T-helper 1 cell (primary cell): ENCODE measurements at places on chromosomes 3 and 15.

DNA sequence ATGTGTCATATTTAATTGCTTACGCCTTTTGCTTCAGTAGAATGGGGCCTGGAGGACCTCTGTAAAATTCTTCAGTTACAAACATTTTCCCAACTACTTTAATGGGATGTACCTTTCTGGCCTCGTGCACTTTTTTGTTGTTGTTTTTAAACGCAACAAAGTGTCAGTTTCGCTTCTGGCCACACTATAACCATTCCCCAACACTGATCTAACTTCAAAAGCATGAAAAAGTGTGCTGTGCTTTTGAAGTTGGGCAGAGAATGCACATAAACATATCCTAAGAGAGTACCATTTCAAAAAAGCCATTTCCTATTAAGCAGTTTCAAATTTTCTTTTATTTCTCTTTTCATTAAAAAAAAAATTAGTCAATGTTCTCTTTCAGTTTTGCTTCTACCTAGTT is 435.8 kb downstream of the CNTN6 start:
- DNase-seq = no peak

GRCh38 chr15:35487417-35487816 is 58.5 kb downstream of the DPH6 start:
- DNase-seq = no peak

- no peak for DNase-seq
Observed at GRCh38 chr3:134647902-134648760, 2.7 kb downstream of the KY start.

DNA sequence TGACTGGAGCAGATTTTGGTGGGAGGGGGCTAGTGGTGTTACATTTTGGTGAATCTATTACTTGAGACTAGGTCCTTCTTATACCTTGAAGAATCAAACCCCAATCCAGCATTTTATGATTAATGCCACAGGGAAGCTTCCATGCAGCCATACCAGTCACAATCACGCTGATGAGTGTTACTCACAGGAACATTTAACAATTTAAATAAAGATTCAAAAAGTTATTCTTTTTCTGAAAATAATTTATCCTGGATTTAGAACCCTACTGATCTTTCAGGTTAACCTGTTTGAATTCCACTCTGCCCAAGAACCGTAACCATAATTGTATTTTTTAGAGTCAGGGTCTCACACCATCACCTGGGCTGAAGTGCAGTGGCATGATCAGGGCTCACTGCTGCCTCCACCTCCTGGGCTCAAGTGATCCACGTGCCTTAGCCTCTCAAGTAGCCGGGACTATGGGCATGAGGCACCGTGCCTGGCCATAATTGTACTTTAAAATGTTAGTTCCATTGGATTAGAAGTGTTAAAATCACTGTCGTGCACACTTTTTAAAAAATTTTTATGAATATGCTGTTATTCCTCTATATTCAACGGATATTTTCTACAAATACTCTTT is 929 bp upstream of the MTMR10 start:
- no peak for DNase-seq

DNA sequence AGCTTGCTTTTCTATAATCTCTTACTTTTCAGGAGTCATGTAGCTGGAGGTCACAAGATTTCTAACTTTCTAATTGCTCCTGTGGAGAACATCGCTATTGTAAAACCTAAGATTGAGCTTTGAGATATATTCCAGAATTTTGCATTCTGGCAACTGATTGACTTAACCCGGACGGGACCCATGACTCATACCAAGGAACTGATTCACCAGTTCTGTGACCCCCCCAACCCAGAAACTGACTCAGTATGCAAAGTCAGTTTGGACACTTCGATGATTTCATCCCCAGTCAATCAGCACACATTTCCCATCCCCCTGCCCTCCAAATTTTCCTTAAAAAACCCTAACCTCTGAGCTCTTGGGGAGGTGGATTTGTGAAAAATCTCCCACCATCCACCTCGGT is 396.5 kb upstream of the GBE1 start:
- no peak for DNase-seq

DNA sequence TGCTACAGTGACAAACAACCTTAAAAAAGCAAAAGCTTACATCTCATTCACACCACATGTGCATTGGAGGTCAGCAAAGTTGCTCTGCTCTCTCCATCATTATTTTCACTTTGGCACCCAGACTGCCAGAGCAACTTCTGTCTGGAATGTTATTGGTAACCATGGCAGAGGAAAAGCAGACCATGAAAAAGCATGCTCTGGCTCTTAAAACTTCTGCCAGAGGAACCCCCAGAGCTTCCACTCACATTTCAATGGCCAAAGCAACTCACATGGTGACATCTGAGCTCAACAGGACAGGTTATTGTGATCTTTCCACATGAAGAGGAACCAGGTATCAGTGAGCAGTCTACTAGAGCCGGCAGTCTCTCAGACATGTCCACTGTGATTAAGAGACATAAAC is 21.9 kb upstream of the FRMD5 start:
- no peak for DNase-seq

DNA sequence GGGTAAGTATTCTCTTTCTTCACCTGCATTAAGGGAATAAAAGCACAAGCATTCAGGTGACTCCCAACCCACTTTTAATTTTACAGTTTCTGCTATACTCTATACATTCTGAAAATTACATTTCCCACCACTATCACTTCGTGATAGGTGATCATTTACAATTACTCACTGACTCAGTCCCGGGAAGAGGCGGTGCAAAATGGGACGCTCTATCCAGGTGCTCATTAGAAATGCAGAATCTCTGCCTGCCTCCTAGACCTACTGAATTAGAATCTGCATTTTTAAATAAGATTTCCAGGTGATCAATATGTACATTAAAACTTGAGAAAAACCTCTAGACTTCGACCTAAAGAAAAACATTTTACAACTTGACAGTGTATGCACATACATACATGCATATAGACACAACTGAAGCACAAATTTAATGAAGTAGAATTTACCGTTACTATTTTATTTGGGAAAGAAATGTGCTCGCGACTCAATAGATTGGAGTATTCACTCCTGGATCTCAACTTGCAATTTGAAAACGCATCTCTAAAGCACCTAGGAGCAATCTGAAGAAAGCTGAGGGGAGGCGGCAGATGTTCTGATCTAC is 598 bp upstream of the TGFBR2 start:
- no peak for DNase-seq

GRCh38 chr15:60797444-60798040 is 318.6 kb upstream of the ICE2 start:
- no peak for DNase-seq

- no peak for DNase-seq
Observed at GRCh38 chr15:63292241-63292640, 14.8 kb downstream of the APH1B start.

GRCh38 chr3:11600501-11601282 is 43.0 kb downstream of the VGLL4 start:
- DNase-seq = no peak

DNA sequence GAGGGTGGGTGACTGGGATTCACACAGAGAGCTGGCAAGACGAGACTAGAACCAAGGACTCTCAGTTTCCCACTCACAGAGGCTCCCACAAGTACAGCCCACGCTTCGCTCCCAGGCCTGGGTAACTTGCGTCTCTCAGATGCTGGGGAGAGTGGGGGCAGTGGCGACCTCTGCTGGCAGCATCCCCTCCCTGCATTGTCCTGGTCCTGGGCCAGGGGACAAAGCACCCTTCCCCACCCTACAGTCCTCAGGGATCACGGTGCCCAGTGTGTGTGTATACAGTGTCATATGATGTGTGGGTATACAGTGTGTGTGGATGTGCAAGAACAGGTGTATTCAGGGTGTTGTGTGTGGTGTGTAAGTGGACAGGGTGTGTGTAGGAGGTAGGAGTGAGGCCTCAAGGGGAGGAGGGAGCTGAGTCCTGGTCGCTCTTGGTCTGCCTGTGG is 12.8 kb downstream of the VILL start:
- no peak for DNase-seq

DNA sequence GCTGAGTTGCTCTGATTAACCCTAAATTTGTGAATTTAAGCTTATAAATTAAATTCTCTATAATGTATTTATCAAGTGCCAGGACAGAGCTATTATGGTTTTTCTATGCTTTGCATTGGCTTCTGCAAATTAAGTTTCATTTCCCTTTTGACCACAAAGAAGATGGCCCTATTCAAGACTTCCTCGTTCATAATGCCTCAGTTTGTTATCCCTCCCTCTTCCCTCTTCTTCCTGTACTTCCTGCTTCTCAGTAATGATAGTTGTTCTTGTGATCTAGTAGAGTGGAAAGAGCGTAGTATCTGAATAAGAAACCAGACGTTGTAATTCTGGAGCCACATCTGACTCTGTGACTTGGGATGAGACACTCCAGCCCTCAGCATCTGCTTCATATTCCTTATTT is 118.7 kb downstream of the CACNA1D start:
- DNase-seq = no peak

DNA sequence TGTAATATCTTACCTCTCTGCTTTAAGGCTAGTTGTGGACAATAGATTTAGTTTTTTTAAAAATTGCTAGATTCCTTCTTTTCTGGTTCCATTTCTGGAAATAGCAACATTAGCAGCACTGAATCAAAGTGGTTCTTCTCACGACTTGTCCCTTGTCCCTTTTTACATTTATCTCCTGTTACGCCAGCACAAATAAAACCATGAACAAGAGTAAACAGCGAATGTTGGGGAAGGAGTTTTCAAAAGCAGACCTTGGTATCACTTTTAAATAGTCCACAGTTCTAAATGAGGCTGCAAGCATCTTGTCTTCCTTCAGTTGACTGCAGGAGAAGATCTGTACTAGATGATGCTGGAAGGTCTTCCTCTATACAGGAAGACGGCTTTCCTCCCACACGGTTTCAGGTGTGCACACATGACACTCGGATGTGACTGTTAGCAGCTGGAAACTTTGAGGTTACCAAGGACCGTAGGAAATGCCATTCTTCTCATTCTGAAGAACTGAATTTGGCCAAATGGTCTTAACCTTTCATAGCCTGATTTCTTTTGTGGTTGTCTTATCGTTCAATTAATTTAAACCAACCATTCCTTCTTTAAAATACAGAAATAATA is 251.0 kb upstream of the ICE2 start:
- no peak for DNase-seq

DNA sequence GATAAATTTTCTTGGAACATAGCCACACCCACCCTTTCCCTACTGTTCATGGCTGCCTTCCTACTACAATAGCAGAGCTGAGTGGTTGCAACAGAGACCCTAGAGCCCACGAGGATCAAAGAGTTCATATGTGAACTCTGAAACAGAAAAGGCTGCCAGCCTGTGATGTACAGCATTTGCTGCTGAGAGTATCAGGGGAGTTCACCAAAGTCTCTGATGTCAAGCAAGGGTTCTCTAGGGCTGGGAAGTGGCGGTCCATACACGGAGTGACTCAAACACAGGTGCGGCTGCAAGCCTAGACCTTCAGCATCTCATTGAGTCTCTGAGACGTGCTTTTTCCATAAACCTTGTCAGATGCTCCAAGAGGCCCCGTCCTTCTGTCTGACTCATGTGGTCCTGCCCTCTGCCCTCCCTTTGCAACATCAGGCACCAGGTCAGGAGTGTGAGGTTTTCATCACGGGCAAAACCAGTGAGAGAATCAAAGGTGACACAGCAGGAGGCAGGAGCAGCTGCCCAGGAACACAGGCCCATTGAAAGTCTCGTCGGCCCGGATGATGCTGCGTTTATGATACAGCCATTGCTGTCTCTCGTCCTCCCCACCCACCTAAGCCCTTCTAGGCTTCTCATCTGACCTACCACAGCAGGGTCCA is 42.9 kb downstream of the PCSK6 start:
- no peak for DNase-seq

DNA sequence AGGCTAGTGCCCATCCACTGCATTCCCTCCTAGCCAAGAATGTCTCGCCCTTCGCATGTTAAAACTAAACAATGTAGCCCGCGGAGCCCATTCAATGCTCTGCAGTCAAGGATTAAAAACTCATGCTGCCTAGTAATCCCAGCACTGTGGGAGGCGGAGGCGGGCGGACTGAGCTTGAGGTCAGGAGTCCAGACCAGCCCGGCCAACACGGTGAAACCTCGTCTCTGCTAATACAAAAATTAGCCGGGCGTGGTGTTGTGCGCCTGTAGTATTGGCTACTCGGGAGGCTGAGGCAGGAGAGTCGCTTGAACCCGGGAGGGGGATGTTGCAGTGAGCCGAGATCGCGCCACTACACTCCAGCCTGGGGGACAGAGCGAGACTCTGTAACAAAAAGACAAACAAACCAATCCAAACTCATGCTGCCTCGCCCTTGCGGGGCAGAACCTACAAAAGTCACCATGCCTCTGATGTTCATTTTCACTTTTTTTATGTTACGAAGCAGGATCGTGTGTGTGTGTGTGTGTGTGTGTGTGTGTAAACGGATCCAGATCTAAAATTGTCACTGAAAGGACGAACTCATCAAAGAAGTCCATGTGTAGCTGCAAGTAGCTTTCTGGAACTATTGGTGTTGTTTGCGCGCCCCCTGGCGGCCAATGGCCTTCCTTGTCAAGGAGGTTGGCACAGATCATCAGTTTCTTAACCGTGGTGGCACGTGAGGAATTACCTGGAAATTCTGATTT is 54.8 kb upstream of the SPESP1 start:
- peak; percentile 71 for DNase-seq

DNA sequence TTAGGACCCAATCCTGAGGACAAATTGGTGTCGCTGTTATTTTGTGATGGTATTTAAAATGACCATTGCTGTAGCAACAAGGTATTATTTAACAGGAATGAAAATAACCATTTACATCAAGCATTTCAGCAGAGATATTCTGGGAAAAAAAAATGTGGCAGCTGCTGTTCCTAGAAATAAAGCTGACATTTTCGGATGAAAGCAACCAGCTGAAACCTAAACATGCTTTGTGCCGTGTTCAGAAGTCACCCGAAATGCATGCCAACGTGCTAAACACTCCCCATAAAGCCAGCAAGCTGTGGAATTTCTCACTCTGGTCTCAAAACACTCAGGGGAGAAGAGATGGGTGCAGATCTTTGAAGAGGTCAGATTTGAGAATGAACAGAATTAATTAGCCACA is 31.5 kb upstream of the TAFA4 start:
- DNase-seq = no peak

GRCh38 chr3:32945136-32945535 is 6.3 kb upstream of the CCR4 start:
- no peak for DNase-seq

DNA sequence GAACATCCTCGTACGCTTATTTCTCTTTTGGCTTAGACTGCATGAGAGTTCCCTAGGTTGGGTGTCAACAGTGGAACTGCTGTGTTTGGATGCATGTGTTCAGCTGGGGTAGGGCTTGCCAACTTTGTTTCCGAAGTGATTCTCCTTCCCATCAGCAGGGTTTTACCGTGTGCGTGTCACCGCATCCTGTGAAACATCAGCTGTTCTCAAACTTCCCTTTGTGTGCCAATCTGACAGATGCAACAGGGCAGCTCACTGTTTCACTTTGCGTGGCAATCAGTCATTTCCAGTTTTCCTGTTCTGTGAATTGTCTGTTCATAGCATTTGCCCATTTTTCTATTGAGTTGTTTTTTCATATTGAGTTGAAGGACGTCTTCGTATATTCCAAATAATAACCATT is 218.8 kb downstream of the VPS13C start:
- DNase-seq = no peak

- no peak for DNase-seq
Observed at GRCh38 chr15:76336254-76337058, at the start of gene ISL2. Gene ISL2, plus strand, starts transcription at chr15:76336773. Its CDS starts 111 bp downstream, at chr15:76336884.
